ENCODE measurements at places on chromosomes 7 and 10.

GRCh38 chr10:50469778-50470193 lies 154.0 kb downstream of the SGMS1 start:
- DNase-seq, result no peak

GRCh38 chr10:1347962-1348772 lies 292.0 kb downstream of the WDR37 start:
- no peak for DNase-seq

DNA sequence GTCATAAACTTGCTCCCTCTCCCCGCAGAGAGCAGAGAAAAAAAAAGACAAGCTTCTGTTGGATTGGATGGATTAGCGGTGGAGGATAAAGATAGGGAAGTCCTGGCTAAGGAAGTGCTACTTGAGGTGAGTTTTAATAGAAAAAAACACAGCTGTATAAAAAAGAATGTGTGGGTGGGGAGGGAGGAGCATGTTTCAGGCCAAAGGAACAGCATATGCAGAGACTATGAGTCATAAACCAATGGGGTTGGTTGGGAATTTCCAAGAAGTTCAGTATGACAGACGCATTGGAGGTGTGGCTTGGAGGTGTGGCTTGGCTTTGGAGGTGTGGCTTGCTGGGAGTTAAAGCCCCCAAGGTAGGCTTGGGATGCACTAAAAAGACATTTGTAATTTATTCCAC lies 103.0 kb upstream of the LSM8 start:
- DNase-seq, result no peak

DNA sequence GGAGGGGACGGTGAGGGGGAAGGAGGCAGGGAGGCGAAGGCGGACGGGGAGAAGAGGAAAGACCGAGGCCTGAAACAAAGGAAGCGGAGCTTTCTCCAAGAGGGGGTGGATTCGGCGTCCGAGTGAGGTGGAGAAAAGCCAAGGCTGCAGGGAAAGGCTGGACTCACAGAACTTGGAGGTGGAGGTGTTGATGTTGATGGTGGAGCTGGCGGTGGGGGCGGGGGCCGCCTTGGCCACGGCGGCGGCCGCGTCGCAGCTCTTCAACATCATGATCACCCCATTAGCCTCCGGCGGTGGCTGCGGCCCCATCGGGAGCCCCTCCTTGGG lies 578 bp downstream of the CACUL1 start:
- peak; percentile 15 for DNase-seq

Measured in naive thymus-derived CD4-positive, alpha-beta T cell (primary cell).